ENCODE measurements at places on chromosomes 3 and 15.
A peak's percentile ranks its signal among the peaks of the same experiment; 100 is the strongest.

DNA sequence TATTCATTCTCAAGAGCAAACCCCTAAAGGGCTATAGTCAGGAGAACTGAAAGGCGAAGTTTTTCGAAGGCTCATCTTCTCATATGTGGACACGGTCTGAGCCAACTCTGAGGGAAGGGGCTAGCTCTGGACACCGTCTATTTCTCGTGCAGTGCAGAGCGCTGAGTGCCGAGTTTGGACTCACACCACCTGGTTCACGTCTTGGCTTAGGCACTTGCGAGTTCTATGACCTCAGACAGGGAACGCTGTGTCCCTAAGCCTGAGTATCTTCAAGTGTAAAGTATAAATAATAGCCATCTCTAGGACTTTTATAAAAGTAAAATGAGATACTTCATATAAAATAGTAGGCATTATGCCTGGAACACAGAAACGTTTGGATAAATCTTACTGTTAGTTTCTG lies 223.7 kb downstream of the FMN1 start:
- no peak for DNase-seq

DNA sequence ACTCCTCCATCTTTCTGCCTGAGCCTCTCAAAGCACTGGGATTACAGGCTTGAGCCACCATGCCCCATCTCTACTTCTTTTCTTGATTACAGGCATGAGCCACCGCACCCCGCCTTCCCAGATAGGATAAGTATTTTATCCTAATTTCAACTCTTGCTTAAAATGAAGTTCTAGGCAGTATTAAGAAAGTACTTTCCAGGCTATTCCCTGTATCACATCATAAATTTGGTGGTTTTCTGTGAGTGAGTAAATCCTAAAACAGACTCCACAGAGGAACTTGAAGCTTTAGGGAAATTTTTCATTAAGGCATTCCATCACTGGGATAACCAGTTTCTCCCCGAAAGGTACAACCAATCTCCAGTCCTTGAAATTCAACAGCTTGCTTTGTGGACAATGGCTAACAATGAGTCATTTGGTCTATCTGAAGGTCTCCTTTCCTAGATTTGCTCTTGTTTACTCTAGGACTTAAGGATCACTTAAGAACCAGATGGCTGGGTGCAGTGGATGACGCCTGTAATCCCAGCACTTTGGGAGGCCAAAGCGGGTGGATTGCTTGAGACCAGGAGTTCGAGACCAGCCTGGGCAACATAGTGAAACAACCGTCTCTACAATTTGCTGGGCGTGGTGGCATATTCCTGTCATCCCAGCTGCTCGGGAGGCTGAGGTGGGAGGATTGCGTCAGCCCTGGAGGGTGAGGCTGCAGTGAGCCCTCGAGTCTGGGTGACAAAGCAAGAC lies 49.7 kb upstream of the SKIL start:
- peak; percentile 58 for DNase-seq

GRCh38 chr15:63839722-63840121 lies 6.0 kb upstream of the HERC1 start:
- DNase-seq = no peak

GRCh38 chr3:101851072-101851770 lies 1.9 kb downstream of the NFKBIZ start:
- DNase-seq = no peak

GRCh38 chr3:184554461-184554860 lies 7.1 kb upstream of the EPHB3 start:
- DNase-seq = no peak

DNA sequence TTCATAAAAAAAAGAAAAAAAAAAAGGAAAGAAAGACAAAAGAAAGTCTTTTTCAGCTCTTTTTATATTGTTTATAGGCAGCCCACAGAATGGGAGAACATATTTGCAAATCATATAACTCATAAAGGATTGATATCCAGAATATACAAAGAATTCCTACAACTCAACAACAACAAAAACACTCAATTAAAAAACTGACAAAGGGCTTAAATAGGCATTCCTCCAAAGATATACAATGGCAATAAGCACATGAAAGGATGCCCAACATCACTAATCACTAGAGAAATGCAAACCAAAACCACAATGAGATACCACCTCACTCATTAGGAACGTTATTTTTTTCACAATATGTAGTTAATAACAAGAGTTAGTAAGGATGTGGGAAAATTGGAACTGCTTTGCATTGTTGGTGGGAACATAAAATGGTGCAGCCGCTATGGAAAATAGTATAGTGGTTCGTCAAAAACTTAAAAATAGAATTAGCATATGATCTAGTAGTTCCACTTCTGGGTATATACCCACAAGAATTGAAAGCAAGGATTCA lies 54.2 kb upstream of the CMTM8 start:
- DNase-seq = no peak

GRCh38 chr3:160200353-160200752 lies 24.9 kb upstream of the C3orf80 start:
- no peak for DNase-seq

GRCh38 chr3:13515786-13516759 lies 32.9 kb upstream of the FBLN2 start:
- DNase-seq = no peak

GRCh38 chr15:25392806-25393205 lies 46.0 kb downstream of the UBE3A start:
- DNase-seq = no peak

GRCh38 chr3:108106031-108106430 lies 15.2 kb upstream of the CD47 start:
- DNase-seq = no peak

- no peak for DNase-seq
Measured at GRCh38 chr3:126606001-126606400, 47.3 kb upstream of the C3orf22 start.

DNA sequence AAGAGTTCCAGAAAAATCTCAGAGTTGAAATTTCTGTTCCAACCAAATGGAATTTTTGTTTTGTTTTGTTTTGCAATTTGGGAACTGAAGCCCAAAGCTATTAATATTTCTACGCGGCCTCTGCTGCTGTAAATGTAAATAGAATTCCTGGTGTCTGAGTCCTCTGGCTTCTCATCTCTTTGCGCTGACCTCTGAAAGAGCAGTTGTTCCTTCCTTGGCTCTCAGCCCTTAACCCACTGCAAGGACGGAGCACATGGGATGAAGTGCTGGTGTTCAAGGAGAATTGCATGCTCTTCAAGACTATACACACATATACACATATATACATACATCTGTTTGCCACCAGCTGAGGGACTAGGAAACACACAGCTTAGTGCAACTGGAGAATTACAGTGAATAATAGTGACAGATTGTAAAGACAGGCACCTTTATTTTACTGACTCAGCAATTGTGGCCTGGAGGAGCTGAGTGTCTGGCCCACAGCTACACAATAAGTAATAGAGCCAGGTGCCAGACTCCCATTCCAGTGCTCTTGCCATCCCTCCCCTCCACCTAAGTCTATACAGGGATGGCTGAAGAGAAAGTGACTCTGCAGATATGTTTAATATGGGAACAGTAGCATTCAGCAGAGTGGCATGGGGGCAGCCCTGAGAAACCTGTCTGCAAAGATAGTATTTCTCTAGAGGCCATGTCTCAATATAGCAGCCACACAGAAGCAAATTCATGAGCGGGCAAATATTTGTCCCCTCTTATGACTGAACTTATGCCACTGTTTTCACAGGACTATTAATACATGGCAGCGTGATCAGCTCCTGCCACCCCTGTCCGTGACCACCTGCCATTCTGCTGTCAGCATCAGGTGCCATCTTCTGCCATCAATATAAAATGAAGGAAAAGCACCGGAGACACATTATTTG lies 42.3 kb downstream of the NEK10 start:
- no peak for DNase-seq

- peak; percentile 11 for DNase-seq
Measured at GRCh38 chr3:41653571-41654239, 308.2 kb downstream of the ULK4 start.
